ENCODE measurements at places on chromosomes 5 and 9.

GRCh38 chr5:180858586-180858985, 2.5 kb downstream of the ZFP62 start:
- DNase-seq, result no peak

DNA sequence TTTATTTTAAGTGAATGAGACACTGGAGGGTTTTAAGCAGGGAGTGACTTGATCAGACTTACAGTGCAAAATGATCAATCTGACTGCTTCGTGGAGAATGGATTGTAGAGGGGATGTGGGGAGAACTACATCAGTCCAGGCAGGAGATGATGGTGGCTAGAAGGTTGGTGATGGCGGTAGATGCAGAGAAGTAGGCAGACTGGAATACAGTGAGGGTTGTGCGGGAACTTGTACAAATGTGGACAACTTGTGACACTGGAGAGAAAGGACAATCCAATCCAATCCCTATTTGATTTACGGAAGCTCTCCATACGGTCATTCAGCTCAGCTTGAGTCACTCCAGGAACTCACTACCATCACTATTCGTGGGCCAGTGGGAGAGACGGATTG, 593 bp downstream of the TIGD6 start:
- DNase-seq, result no peak

GRCh38 chr9:69671879-69672595, at the start of gene APBA1:
APBA1 (minus strand) TSS chr9:69672371.
- DNase-seq, result no peak

GRCh38 chr5:142958944-142959682, 188.9 kb downstream of the ARHGAP26 start:
- no peak for DNase-seq

DNA sequence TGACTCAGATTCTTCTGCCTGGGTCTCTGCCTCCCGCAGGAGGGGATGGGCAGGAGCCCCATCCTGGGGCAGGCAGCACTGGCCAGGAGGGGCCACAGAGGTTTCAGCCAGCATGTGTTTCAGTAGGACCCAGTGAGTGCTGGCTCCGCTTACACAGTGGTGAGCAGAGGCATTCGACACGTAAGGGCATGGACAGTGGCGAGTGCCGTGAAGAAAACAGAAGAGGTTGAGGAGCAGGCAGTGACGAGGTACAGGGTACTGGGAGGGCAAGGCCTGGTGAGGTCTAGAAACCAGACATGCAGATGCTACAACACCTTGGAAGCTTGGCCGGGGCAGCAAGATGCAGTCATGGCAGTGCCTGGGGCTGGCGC, 41.5 kb downstream of the CACNA1B start:
- DNase-seq, result no peak

- DNase-seq, result no peak
Measured at GRCh38 chr5:103801681-103802080, 239.1 kb upstream of the NUDT12 start.

- no peak for DNase-seq
Measured at GRCh38 chr9:89419978-89420394, 77.9 kb downstream of the SEMA4D start.

- DNase-seq, result no peak
Measured at GRCh38 chr9:98288881-98289280, 33.4 kb upstream of the TBC1D2 start.

DNA sequence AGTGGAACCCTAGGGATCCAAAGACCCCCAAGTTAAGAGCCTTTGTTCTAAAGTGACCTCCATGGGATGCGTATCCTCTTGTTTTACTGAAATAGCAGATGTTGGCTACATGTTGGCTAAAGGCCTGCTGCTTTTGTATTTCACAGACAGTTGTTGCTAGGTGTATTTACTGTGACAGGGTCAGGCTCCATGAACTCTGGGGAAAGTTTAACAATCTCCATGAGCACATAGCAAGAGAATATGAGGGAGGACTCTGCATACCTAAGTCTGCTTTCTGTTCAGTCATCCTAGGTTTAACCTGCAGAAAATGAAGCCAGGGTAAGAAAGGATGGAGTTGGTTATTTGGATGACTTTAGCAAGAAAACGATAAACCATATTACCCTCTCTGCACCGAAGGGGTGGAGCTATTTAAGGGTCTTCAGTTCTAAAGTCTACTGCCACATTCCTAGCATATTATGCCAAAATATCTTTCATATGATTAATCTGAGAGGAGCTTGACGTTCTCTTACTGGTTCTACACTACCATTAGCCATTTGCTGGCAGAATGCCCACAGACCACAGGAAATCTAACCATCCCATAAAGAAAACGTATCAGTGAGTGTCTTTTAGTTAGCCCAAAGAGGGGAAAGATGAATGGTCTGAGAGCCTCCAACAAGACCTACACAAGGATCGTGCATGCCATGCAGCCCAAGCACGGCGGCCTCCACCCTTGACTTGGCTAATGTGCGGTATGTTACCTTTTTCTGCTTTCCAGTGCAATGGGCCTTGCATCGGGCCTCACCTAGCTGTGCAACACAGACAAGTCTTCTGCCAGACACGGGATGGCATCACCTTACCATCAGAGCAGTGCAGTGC, 127.8 kb downstream of the SAXO1 start:
- DNase-seq, result no peak

DNA sequence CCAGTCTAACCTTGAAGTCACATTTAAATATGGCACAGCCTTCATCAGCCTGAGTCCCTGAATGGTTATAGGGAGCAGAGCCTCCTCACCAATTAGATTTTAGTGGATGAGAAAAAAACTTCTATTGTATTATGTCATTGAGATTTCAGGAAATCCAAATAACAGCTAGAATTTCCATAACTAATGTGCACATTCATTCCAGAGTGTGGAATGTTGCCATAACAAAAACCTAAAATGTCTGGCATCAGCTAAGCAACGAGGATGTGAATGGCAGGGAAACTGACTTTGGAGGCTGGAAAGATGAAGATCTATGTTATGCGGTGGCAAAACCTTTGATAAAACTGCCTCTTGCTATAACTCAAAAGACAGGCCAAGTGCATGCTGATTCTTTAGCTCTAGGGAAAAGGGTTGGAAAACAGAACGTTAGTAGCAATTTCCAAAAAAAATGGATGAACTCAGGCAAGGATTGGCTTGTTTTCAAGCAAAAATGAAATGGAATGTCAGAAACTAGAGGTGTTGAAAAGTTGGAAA, 91.3 kb upstream of the NFIB start:
- no peak for DNase-seq

GRCh38 chr5:107149243-107150005, 521.3 kb downstream of the EFNA5 start:
- no peak for DNase-seq

GRCh38 chr9:73200694-73201452, 49.2 kb downstream of the ANXA1 start:
- no peak for DNase-seq

DNA sequence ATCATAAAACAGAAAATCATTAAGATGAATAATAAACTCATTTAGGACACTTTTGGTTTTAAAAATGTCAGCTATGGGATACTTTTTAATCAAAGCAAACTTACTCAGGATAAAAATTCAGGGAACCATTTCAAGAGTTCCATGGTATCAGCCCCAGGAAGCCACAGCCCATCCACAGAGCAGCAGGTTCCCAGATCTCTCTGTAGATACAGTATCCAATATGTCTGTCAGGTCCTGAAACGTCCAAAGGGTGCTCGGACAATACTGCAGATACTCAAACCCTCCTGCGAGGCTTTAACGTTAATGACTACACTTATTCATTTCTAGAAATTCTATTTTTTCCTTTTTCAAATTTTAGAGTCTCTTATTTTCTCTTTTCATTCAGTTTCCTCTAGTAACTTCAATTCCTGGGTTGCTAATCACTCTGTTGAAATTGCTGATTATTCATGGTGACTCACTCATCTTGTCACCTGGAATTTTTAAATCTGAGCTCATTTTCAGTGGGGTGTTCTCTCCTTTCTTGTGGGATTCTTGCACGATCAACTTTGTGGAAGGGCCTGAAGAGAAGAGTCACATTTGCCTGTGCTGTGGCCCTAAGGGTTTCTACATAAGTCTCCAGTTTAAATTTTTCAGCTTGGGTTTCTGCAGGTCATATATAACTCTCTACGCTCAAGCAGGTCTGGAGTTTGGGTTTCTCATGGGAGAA, 435.8 kb downstream of the CTNND2 start:
- DNase-seq, result no peak

GRCh38 chr9:76025286-76025685, 134.8 kb downstream of the PCSK5 start:
- DNase-seq, result no peak

- DNase-seq, result no peak
Measured at GRCh38 chr5:137119321-137119720, 379.8 kb downstream of the SPOCK1 start.

DNA sequence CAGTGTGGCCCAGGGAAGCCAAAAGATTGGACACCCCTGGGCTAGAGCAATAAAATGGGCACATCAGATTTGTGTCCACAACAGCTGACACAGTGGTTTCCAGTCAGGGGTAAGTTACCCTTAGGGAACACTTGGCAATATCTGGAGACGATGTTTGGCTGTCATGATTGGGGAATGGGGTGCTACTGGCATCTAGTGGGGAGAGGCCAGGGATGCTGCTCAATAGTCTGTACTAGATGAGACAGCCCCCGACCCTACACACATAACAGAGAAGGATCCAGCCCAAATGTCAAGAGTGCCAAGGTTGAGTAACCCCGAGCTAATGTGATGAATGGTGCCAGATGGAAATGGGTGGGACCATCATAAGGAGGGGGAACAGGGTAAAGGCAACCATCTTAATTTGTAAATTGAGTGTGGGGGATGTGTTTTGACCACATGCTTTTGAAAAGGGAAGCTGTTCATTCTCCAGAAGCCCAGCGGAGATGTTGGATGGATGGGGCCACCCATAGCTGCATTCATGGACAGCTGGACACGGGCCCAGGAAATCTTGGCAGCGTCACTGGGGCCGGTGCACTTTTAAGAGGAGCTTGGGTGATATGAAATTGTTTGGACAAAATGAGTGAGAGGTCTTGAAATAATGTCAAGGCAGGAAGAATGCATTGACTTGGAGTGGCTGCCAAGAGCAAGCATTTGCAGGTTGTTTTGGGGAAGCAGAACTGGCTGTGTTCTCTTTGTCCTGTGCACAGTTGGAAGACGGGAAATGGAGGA, 33.4 kb downstream of the SYK start:
- no peak for DNase-seq

GRCh38 chr5:167945542-167946384, 345.7 kb upstream of the WWC1 start:
- peak; percentile 53 for DNase-seq

- DNase-seq, result peak; percentile 42
Measured at GRCh38 chr9:129783516-129784361, 19.2 kb upstream of the TOR1B start.

DNA sequence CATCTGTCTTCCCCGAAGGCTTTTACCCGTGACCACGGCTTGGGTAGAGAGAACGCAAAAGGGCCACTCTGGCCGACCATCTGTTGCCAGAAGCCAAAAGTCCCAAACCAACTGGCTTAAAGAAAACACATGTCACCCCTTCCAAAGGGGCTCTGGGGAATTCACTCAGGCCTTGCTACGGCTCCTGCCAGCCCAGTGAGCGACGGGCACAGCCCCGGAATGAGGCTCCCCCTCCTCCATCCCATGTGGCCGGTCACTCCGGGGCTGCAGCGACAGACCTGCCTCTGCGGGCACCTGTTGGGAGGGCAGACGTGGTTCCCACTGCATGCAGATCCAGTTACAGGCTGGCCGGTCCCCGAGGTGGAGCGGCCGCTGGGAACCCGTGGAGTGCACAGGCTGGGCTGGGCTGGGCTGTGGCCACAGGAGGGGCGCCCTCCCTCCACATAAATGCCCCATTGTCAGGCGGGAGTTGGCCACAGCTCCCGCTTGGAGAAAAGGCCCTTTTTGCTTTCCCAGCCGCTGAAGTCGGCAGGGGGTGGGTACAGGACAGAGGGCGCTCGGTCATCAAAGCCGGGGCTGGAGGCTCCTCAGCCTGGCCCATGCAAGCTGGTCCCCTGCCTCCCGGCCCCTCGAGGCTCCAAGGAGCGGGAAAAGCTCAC, 19.9 kb downstream of the NOTCH1 start:
- DNase-seq, result no peak

GRCh38 chr5:98911280-98912040, 17.3 kb downstream of the CHD1 start:
- DNase-seq, result no peak

- DNase-seq, result no peak
Measured at GRCh38 chr5:136199408-136199807, 6.4 kb upstream of the SMIM32 start.

GRCh38 chr5:84028093-84028492, 307.4 kb upstream of the HAPLN1 start:
- no peak for DNase-seq

- DNase-seq, result no peak
Measured at GRCh38 chr9:82597241-82598203, 465.4 kb downstream of the RASEF start.

DNA sequence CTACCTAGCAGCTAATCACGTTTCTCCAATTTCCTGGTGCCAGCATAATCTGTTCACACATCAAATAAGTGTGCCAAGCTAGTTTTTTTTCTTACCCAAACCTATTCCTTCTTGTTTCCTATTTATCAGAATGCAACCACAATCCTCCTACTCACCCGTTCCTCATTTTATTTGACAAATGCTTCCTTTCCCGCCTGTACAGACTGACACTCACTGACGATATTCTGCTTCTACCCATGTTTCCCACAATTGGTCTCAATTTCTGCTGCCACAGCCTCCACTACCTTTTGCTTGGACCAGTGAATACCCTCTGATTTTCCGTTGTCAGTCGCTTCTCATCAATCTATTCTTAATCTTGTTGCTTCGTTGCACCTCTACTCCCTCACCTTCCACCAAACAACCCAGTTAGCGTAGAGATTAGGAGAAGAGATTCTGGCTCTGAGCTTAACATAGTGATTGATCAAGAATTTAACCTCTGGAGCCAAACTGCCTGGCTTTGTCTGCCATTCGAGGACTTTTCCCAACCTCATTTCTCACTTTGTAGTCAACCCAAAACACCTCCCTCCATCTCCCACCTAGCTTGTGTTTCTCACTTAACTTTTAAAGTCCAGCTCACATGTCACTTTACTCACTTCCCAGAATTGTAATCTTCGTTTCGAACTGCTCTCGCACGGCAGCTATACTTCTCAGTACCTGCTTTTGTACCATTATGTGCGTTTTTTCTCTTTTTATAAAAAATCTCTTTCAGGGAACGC, 729 bp upstream of the TMEM38B start:
- DNase-seq, result no peak

- DNase-seq, result peak; percentile 16
Measured at GRCh38 chr9:87714819-87715218, 11.1 kb upstream of the CTSL start.

DNA sequence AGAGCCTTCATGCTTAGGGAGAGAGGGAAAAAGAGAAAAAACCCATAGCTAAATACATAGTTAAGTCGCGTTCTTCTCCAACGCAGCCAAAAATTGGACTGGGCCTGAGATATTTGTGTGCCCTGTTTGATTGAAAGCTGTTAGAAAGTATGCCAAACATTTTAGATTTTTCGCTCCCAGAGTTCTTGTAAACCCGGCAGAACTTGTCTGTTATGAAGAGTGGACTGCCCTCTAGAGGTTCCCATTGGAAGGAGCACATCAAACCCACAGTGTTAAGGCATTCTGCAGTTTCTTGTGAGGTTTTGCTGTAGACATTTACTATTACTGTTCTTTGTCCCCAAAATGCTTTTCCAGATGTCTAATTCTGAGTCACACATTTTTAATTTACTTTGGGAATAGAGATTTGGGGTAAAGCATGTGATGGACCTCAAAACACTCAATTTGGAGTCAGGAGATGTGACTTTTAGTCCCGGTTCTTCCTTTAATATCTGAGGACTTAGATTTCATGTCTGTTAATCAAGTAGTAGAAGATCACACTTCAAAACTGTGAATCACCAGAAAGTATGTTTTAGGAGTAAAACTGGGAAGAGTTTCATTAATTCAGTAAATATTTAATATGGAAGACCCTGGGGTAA, 96.6 kb downstream of the PCSK1 start:
- DNase-seq, result peak; percentile 80

- DNase-seq, result peak; percentile 19
Measured at GRCh38 chr9:7570107-7570720, 229.4 kb downstream of the DMAC1 start.
